ENCODE measurements at places on chromosomes 2 and 18.

- no peak for DNase-seq
These were observed 93.5 kb downstream of the TMEM18 start for GRCh38 chr2:583666-584065.

- DNase-seq: no peak
These were observed 119.0 kb upstream of the FN1 start for GRCh38 chr2:215554689-215555498.

DNA sequence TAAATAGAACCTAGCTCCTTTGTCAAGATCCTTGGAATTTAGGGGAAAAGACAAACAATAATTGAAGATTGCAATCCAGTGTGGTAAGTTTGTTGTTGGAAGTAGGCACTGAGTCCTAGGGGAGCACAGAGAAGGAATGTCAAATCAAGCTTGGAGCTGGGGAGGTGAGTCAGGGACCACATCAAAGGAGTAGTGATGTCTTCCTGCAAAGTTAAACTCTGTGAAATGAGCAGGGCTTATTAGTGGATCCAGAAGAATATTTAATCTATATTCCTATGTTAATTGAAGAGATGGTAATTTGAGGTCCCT, 41.7 kb upstream of the NABP1 start:
- DNase-seq: no peak

GRCh38 chr2:35365859-35366258, 989.7 kb upstream of the CRIM1 start:
- DNase-seq: no peak

DNA sequence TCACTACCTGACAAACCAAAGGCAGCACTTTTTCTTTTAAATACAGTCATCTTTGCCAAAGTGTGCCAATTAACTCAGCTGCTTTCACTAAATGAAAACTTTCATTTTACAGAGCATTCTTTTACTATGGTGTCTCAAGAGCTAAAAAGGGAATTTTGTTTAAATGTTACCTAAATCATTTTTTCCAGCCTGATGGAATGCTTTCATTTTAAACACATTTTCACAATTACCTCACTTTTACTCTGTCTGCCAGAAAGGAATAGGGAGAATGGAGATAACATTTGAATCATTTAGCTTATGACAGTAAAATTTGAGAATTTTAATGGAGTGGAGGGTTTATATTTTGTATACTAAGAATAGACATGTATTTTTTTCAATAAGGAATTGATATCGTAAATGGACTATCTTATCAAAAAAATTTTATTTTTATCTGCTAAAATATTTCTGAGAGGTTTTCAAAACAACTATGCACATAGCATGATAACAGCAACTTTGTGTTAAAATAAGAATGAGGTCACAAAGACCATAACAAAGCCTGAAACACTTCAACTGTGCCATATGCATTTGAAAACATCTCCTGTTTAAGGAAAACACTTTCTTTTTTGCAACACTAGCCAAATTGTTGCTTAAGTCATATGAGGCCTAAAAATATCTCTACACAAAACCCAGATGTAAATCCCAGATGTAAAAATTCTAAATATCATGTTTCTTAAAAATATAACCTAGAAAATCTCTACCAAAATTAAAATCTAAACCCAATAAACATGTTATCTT, 769.9 kb upstream of the FSHR start:
- DNase-seq: no peak

DNA sequence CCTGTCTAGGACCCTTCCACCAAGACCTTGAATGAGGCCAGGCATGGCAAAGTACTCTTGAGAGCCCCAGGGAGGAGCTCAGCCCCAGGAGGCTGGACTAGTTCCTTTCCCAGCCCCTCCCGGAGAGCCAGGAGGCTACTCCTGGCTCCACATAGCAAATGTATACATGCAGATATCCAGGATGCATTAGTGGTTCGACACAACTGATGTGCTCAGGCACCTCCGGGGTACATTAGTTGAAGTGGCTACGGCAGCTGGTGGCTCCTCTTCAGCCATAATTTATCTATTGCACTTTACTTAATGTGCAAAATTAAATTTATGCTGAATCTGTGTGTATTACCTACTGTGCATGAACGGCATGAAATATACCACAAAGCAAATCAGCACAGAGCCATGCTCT, 182.8 kb upstream of the MEIS1 start:
- no peak for DNase-seq

DNA sequence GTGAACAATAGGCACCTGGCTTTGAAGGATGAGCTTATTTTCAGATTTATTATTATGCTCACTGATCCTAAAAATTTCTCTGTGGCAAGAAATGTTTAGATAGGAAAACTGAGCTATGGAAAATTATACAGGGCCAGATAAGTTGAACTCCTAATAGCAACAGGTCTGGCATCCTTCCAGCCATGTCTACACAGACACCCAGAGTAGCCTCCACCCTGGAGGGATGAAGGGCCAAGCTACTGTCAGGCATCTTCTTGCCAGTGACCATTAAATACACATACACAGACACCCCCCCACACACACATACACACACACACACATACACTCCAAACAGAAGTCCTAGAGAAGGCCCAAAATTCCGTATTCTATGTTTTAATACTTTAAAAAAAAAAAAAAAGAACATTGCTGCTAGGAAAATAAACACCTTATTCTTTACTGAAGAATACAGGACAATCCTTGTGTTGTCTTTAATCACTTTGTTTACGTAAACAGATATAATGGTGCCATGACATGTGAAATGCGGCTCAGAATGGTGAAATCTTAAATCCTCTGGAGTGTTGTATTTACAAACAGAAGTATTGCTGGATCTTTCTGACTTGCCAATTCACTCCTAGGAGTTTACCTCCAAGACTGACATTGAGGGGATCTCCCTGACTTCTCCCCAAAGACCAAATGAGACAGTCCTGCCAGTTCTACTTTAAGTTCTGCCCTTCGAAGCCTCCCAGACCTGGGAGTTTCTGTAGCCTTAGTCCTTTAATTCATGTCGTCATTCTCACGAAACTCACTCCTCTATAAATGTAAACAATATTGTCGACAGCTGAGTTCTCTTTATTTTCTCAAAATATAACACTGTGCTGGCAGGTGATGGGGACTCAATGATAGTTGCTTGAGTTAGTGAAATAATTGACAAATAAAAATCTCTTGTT, 163.1 kb downstream of the ANTXR1 start:
- DNase-seq: no peak

- DNase-seq: no peak
These were observed 166.3 kb downstream of the RAPGEF4 start for GRCh38 chr2:172901913-172902312.

DNA sequence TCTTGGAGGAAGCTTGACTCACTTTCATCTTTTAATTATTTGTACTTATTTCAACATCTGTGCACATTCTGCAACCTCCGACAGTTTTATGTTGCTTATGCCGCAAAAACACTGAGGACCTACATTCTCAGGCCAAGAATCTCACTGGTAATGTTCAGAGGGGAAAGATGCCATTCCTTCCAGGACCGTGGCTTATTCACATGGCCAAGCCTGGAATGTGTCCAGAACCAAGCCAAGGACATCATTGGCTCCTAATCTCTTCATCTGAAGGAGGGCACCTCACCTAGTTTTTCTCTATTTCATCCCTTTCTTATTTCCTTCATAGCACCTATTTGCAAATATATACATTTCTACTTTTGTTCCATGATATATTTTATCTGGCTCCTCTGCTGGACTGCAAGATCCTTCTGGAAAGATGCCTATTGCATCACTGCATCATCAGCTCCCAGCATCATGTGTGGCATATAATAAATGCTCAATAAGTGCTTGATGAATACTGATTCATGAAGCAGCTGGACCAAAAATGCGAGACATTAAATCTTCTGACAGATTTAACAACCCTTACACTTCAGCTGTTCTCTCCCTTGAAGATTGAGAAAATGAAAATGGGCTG, 377.1 kb downstream of the TNS1 start:
- DNase-seq: no peak

DNA sequence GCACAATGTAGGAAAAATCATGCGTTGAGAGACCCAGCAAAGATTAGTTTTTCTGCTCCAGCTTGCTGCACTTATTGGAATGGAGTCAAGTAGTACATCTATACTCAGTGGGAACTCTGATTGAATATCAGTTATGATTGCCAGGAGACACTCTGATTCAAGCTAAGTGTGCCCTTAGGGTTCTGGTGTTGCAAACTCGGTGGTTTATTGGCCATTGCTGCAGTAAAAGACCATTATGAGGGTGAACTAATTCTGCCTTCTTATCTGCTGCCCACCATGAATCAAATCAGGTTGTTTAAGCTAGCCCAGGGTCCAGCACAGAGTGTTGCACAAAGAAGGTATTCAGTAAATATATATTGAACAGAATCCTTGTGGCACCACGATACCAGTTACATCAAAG, 74.8 kb upstream of the GLS start:
- no peak for DNase-seq

DNA sequence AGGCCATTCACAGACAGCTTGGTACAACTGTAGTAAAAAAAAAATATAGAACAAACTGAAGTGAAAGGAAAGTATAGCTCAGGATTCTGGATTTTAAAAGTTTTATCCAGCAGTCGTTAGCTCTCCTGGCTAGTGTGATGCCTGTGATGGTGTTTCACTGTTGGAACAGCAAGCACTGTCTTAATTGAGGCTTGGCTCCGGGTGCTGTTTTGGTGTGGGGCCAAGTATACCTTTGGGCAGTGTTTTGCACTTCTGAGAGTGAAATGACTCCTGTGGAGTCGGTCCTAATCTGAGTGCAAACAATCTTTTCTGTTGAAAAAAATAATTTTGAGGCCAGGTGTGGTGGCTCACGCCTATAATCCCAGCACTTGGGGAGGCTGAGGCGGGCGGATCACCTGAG, 28.7 kb upstream of the RAB1A start:
- no peak for DNase-seq

DNA sequence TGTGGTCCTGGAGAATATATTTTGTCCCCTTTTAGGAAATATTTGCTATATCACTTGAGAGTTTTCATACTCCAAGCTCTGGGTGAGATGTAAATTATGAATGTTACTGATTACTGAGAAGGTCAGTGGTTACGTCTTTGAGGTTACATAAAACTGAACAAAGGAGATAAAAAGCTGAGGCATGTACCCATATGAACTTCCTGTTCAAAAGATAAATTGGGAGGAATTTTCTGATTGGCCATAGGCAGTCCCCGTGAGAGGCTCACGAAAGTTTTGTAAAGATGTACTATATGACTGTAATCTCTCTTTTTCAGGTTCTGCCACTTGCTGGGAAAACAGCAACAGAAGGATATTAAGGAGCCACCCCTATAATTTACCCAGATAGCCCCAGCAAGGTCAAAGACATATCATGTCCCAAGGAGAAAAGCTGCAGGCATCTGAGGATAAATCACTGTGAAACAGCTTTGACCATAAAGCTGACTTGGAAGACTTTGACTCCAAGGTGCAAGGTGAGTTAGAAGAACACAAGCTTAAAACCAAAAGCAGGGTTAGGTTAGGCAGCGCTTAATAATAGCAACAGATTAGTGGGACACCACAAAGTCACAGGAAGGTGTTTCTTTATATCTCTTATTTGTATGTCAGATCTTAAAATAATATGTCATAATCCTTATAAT, 90.4 kb downstream of the OSBPL6 start:
- DNase-seq: no peak

DNA sequence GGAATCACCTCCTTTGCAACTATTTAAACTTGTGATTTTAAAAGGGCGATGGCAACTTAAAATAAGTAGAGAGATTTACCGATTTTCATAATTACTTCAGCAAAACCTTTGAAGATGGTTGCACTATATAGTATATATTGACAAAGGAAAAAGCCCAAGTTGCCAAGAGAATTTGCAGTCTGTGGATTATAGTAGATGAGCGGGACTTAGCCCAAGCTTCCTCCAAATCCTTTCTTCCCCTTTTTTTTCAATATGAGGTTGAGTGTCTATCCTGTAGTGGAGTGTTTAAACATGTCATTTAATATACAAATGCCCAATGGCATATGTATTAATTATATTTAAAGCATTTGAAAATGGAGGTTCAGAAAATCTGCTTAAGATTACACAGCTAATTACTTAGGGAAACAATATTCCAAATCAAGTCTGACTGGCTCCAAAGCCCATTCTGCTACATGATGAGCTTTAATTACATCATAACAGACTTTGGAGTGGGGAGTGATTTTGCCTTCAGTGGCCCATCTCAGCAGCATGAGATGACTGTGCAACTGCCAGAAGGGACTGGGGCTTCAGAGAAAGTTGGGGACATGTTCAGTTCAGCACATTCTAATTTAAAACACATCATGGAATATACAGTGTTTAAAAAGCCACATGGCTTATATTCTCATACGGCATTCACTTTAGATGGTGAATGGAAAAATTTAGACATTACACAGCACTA, 73.2 kb downstream of the COL3A1 start:
- no peak for DNase-seq

DNA sequence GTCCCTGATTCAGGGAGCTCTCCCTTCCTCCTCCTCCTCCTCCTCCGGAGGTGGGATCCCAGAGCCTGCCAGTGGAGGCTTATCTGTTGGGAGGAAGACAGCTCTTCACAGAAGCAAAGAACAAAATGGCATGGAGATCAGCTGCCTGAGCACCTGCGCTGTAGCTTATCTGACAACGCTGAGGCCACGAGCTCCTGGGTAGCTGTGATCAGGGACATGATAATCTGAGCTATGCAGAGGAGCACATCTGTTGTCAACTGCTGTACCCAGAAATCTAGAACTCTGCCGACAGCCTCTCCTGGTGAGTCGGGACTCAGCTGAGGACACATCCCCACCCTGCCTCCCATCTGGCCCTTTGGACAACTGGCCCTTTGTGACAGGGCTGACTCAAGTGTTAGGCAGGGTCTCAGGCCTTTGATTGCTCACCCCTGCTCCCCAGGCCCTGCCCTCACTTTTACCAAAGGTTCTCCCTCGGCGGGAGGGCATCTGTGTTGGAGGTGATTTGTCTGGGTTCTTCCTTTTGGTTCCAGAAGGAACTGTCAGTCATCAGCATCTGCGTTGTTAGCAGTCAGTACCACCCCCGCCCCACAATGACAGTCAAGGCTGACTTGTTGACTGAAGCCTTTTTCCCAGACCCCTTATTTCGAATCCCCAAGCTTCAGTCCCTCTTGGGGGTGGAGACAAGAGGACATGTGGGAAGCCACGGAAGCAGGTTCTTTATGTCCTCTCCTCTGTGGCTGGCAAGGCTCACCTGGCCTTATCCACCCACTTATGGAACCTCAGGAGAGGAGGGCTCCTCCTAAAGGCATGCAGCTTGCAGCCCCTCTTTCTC, 5.9 kb upstream of the CNNM3 start:
- no peak for DNase-seq

GRCh38 chr18:4405965-4406364, 49.1 kb downstream of the DLGAP1 start:
- DNase-seq: no peak

DNA sequence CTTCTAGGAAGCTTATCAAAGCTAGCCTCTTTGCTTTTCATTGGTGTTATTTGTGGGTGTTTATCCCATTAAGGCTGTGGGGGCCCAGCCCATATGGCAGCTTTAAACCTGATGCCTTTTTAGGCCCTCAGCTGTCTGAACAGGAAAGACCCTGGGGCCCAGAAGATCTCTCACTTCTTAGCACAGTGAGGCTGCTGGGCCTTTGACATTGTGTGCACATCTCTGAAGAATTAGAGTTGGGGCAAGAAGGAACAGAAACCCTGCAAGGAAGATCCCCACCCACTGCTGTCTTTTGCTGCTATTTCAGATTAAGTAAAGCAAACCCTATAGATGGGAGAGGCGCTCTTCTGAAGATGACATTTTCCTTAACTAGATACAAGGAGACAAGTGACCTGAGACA, 250.0 kb downstream of the SMAD2 start:
- no peak for DNase-seq

Measured in left cardiac atrium (tissue), 4 donors.